ENCODE measurements at places on chromosomes 5 and 9.

DNA sequence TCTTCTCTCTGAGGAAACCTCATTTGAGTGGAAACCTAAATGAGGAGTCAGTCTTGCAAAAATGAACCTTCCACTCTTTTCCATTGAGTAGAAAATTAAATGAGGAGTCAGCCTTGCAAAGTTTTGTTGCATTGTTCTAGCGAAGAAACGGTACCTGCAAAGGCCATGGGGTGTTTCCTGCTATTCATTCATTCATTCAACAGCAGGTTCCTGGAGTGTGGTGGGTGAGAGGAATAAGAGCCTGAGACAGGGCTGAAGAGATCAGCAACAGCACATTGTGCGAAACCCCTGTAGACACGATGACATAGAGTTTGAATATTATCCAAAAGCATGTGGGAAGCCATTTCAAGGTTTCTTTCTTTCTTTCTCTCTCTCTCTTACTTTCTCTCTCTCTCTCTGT lies 14.6 kb upstream of the SETX start:
- no peak for DNase-seq

DNA sequence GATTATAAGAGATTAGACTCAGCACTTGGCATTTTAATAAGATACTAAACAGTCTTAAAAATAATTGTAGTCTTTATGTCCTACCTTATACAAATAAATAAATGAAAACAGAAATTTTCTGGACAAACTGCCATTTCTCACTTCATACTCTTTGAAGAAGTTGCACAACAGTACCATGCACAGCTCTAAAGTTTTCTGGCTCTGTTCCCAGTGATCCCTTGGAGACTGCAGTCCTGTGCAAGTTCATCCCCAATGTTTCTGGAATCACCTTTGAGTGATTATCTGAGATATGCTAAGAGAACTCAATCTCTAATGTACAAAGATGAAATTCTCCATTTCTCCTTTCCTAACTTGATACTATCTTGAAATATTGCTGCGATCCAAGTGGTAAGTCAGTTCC lies 330.4 kb upstream of the EDIL3 start:
- DNase-seq, result peak; percentile 40

GRCh38 chr5:88188458-88189132 lies 80.0 kb downstream of the TMEM161B start:
- DNase-seq, result no peak

GRCh38 chr5:77168161-77168878 lies 42.2 kb upstream of the PDE8B start:
- no peak for DNase-seq

DNA sequence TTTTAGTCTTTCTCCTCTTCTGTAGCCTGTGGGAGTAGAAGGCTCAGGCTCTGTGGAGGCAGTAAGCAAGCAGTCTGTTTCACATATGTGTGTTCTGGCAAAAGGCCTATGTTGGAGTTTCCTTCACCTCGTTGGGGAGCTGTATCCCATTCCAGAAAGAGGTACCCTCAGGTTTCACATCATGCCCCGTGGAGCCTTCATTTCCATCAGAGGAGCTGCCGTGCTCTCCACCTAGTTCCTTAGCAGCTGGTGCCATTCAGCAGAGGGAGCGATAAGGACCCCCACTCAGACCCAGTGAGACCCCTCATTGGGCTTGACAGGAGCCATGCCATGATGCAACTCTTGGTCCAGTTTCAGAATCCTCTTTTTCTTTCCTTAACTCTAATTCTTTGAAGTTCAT lies 50.6 kb upstream of the ANGPTL2 start:
- DNase-seq, result no peak

- no peak for DNase-seq
Measured at GRCh38 chr5:161420521-161420920, 126.0 kb downstream of the GABRB2 start.

DNA sequence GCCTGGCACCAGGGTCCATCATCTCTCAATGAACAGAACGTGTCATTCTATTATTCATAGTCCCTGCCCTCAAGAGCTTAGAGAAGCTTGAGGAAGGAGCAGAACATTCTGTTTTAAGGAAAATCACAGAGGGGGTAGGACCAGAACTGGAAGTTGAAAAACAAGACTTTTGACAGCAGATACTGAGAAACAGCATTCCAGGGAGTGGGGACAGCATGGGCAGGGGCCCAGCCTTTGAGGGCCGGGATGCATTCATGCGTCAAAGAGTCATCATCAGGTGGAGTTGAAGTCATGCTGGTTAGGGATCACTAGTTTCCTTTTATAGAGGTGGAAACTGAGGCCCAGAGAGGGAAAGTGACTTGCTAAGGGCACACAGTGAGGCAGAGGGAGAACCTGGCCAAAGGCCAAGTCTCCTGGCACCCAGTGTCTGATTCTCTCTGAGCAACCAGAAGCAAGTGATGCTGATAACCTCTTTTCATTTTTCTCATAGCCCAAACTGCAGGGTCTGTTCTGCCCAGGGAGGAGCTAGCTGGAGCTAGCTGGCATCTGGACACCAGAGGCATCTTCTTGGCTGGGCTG lies 41.5 kb upstream of the STXBP1 start:
- DNase-seq, result no peak

DNA sequence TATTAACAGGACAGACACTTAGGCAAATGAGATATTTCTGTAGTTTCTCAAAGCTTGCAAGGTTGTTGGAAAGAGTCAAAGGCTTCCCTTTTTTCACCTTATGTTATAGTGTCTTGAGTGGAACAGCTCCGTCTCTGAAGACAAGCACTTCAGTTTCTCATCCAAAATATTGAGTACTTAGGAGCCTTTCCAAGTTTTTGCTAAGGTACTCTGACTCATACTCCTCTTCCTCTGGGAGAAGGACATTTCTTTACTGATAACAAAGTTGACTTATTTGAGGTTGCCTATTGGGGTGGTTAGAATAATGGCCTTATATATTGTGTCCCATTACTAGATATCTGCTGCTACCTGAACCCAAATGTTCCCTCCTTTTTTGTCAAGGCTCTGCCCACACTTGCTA lies 869.6 kb downstream of the MAT2B start:
- no peak for DNase-seq

- DNase-seq, result peak; percentile 88
Measured at GRCh38 chr9:33202552-33203201, 35.5 kb upstream of the B4GALT1 start.

All from fibroblast of upper back skin (primary cell).